Left kidney (tissue), 8 donors: ENCODE measurements at places on chromosomes 2 and 18. TPM values are rescaled to one million over a fixed set of nuclear protein-coding genes. Genes with fewer than 3 reads are reported as not detected.

DNA sequence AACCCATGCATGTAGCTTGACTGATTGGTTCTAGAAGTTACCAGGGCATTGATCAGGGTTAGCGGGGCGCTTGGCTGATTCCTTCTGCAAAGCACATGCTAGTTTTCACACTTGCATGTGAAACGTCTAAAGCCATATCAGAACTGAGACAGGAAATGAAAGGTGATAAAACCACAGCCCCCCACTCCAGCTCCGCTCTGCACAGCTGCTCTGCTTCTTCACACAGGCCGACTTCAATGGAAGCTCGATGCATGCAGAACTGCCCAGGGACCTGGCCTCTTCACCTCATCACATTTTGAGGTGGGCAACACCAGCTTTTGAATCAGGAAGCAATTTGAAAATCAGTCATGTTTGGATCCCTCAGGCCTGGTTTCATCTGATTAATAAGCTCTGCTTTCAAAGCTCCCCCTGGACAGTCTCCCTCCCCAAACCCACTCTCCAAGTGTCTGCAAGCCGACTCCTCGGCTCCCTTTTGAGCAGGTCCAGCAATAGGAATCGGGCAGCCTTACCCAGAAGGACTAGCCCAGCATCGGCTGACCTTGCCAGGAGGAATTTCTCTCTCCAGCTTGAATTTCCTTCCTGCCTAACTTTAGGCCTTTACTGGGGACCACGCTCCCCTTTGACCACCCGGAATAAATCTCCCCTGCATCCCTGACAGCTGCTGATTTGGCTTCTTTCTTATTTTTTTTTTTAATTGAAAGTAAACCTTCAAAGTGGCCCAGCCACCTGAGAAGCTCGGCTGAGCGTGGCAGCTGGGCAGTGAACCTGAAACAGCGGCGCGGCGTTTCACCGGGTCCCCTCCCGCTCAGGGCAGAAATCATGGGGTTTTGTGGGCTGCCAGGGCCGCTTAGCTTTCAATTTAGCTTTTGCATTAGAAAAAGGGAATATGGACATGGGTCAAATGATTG, 31.7 kb downstream of the HRH4 start:
- DNase-seq: peak; percentile 77

DNA sequence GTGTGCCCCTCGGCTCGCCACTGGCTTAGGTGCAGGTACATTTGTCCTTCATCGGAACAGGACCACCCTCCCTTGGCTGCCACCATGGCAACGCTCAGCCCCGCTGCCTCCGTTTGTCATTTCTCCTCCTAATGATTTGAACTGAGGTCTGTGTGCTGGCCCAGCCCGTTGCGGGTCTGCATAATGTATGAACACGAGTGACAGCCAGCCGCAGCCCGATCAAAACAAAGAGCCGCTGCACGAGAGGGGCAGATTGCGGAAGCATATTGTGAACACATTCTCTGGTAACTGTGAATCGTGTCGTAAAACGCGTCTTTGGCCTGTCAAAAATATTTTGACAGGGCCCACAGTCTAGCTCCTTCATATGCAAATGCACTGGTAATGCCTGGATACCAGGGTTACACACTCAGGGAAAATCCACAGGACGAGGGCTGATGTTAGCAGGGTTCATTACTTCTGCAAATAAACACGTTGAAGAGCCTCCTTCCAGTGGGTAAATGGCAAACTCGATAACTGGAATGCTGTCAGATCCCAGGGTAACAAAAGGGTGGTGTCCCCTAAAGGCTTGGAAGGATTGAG, 137.0 kb downstream of the AGAP1 start:
- no peak for DNase-seq

RAX gene
- polyA plus RNA-seq: not detected

- DNase-seq: no peak
Observed at GRCh38 chr2:175372704-175373701, 191.5 kb upstream of the ATP5MC3 start.

REG3G gene
- not detected for polyA plus RNA-seq

GRCh38 chr2:68317971-68318913, 1.5 kb downstream of the CNRIP1 start:
- peak; percentile 6 for DNase-seq

FHL2 gene
- 26.7 TPM for polyA plus RNA-seq

DNA sequence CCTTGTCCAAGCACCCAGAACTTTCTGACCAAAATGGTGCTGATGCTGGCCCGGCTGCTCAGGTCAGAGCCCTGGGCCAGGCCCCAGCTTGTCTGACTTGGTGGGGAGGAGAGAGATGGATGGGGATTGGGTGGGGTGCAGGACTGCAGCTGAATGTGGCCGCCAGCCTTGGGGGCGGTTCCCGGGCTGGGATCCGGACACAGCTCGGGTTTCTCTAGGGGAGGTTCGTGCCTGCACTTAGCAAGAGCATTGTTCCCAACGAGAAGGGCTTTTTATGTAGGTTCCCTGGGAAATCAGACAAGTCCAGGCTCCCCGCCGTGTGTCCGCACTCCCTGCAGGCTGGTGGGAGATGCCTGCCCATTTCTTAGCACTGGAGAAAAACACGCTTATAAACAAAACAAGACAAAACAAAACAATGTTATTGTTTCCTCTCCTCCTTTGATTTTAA, 50.5 kb upstream of the HS6ST1 start:
- DNase-seq: no peak

DNA sequence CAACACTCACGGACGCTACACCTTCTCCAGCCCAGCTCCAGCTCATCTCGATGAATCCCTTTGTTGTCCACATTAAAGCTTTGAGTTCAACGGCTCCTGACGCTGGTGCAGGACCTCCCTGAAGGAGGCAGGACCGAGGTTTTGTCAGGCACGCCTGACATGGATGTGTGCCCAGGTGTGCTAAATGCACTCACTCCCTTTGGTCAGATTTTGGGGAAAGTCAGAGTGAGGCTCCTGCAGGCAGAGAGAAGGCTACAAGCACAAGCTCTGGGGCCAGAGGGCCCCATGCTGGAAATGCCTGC, 78.6 kb downstream of the NDUFA10 start:
- DNase-seq: no peak

ITGB6 gene
- polyA plus RNA-seq: 16.7 TPM

DNA sequence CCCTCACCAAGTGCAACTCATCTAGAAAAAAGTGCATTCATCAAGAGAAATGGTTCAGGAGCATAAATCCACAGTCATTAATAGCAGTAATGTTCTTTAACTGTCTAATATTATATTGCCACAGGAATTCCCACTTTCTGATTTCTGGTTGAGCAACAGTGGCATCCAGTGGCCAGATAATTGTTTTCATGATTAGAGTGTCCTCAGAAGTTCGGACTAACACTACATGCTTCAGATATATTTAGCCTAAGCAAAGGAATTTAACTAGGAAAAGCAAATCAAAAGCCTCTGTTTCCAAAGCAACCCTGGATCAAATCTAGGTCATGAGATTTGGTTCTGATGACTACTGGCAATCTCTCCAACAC, 9.8 kb upstream of the ERBB4 start:
- DNase-seq: no peak

DNA sequence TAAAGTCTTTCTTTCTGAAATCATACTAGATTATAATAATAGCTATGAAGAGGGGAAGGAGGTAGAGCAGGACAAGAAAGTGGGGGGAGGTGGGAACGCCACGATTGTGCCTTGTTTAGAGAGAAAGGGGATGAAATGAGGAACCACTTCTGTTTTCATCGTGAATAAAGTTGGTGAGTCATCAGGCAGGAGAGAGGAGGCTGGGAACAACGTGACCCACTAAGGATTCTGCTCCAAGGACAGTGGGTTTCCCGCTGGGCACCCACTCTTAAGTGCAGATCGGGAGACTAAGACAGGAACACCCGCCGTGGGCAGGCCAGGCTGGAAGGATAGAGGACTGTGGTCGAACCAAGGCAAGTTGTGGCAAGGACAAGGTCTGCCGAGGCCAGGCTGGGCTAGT, 158.2 kb downstream of the L3MBTL4 start:
- DNase-seq: no peak

TSPYL6 gene
- polyA plus RNA-seq: 0.13 TPM

DNA sequence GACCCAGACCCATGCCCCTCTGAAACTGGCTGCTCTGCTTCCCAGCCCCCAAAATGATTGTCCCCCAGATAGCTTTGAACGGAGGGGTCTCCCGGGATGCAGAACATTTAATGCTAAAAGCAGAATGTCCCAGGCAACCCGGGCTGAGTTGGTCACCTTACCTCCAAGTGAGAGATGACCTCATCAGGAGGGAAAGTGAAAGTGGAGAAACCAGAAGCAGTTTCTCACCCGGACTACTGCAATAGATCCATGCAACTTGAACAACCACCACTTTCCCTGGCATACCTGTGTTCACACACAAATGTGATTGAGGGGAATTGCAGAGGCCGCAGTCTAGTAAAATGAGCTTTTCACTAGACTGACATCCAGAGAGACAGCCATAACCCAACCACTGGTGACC, 75.3 kb upstream of the NPAS2 start:
- no peak for DNase-seq

GRCh38 chr2:115568643-115569042, 1126.2 kb downstream of the DPP10 start:
- no peak for DNase-seq

ZNF385B gene
- polyA plus RNA-seq: 16.8 TPM

DNA sequence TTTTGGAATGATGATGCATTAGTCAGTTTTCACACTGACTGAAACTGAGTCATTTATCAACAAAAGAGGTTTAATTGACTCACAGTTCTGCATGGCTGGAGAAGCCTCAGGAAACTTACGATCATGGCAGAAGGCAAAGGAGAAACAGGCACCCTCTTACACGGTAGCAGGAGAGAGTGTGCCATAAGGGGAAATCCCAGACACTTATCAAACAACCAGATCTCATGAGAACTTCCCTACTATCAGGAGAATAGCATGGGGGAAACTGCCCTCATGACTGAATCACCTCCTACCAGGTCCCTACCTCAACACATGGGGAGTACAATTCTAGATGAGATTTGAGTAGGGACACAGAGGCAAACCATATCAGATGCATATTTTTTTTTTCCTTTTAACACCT, 504.5 kb upstream of the VRK2 start:
- DNase-seq: no peak

DNA sequence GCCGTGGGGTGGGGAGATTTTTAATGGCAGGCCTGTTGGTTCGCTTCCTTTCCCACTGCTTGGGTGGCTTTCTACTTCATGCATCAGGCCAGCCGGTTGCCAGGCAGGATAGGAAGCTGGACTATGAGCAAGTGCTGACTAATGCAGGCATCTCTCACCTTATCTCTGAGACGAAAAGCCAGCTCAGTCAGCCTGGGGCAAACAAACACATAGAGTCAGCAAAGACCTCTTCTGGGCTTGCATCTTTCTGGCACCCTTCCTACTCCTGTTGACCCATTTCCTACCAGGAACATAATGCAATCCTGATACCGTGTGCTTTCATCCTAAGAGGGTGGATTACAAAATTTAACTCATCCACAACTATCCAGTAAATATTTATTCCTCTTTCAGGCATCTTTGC, 416.6 kb upstream of the MEX3C start:
- DNase-seq: no peak

GRCh38 chr2:222606306-222606705, 49.6 kb downstream of the FARSB start:
- DNase-seq: no peak

DNA sequence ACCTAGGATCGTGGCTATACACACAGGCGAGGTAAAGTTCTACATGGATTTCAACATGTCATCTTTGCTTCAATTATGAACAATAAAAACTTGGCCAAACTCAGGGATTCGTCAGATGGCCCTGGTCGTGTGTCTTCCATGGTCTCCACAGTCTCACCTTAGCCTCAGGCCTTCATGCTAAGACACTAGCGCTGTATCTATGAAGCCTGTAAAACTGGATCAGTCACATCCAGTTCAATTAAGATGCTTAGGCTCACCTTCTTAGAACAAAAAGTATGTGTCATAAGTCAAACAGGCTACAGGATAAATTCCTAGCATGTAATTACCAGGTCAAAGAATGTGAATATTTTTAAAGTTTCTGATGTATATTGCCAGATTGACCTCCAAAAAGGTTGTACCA, 113.7 kb upstream of the NRP2 start:
- no peak for DNase-seq

DNA sequence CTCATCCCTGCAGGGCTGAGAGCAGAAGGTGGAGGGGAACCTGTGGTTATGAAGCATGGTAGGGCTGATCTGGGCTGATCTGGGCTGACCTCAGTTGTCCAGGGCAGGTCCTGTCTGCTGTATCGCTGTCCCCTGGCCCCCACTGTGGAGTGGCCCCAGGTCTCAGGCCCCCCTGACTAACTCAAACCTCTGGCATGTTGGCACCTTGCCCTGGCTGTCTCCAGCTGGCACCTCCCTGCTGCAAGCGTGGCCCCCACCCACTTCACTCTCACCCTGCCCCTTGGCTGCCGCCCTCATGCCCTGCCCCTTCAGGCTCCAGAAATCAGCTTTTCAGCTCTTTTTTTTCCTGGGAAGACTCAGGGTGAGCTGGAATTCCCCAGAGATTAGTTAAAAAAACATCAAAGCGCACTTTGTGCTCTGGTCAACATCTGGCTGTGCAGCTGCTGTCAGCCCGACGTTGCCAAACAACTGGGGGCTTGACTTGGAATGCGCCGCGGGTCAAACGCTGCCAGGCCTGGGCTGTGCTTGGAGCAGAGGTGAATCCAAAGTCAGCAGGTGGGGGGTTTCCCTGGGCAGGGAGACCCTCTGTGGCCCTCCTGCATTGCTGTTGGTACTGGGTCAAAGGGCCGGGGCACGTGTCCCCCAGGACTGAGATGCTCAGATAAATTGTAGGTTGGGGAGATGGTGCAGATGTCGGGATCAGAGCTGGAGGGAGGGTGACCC, 173.8 kb upstream of the HDAC4 start:
- DNase-seq: no peak

DNA sequence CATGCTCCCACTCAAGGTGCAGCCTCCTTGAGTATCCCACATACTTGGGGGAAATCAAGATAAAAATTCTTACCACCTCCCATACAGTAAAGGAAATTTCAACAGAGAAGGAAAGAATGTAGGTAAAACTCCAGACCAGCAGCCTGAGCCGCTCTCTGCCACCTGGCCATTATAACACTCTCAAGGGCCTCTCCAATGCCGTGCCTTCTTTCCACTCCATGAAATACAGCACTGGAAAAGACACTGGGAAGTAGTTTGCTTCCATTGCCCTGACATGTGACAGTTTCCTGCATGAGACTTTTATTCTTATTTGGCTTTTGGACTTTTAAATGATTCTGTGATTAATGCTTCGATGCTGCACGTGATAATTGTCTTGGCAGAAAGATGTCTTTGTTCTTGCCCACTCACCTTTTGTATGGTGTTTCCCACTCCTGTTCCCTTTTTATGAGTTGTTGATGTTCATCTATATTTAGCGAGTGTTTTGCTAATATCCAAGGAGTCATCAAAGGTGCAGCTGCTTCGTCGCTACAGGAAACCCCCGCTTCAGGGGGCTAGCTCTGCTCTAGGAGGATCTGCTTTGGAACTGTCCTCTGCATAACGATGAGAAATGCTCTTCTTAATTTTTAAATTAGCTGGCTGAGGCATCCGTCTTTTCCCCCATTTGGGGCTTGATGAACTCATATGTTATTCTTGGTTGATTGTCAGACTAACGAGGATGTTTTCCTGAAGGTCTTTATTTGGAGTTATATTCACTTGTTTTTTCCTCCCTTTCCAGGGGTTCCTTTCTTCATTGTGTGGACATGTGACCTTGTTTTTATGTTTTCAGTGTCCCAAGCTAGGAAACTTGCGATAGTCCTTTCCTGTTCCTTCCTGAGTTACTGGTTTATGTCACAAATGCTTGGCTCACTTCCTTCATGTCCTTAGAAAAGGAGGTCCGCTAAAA, 179.4 kb downstream of the TXNL1 start:
- no peak for DNase-seq

UNC80 gene
- 2.2 TPM for polyA plus RNA-seq
